T-helper 2 cell treated with Interferon-gamma antibody and Interleukin-4, amounts not matched to agents 100 ng/mL and 5 ng/mL, for 36 hours (primary cell): ENCODE measurements at places on chromosomes 5 and 9. TPM values are rescaled to one million over a fixed set of nuclear protein-coding genes. Genes with fewer than 3 reads are reported as not detected.

The AIF1L gene
- 0.25 and 0.32 TPM in 2 replicates for total RNA-seq

The TTC23L gene
- total RNA-seq: not detected in 2 replicates

The TAF7 gene
- 60.8 and 64.9 TPM in 2 replicates for total RNA-seq

The TSSK1B gene
- not detected in 2 replicates for total RNA-seq

The CACNA1B gene
- not detected in 2 replicates for total RNA-seq

The WNK2 gene
- total RNA-seq: 0.14 and 0.16 TPM in 2 replicates

The ZNF169 gene
- 9.2 and 9.7 TPM in 2 replicates for total RNA-seq

The PCDHGB5 gene
- total RNA-seq: 0.55 and 0.61 TPM in 2 replicates

The LECT2 gene
- total RNA-seq: not detected in 2 replicates

The FOXD4L3 gene
- total RNA-seq: 0.16 TPM in 1 of 2 replicates, not detected in the other

The PCDHGB1 gene
- total RNA-seq: 0.18 and 0.20 TPM in 2 replicates

The HTR1A gene
- not detected in 2 replicates for total RNA-seq

The FAM153A gene
- 14.2 and 16.0 TPM in 2 replicates for total RNA-seq

The MCC gene
- 3.2 and 3.8 TPM in 2 replicates for total RNA-seq

The DMXL1 gene
- 31.7 and 32.4 TPM in 2 replicates for total RNA-seq

The SHOC1 gene
- not detected in 2 replicates for total RNA-seq

The LIFR gene
- not detected in 2 replicates for total RNA-seq

The IL13 gene
- total RNA-seq: 32.6 and 39.1 TPM in 2 replicates

The TXNDC8 gene
- total RNA-seq: not detected in 2 replicates

The IER5L gene
- total RNA-seq: 4.3 and 4.5 TPM in 2 replicates

The CDKN2B-AS1 gene
- total RNA-seq: 4.2 and 5.4 TPM in 2 replicates

The GAPT gene
- total RNA-seq: not detected in 2 replicates

The CCDC171 gene
- 0.98 and 1.5 TPM in 2 replicates for total RNA-seq

The ARL14EPL gene
- total RNA-seq: not detected in 2 replicates

The CXCL14 gene
- total RNA-seq: not detected in 2 replicates

The CSF2 gene
- total RNA-seq: 54.1 TPM in 2 replicates
